Effector CD4-positive, alpha-beta T cell (primary cell): ENCODE measurements at places on chromosomes 1 and 21.

DNA sequence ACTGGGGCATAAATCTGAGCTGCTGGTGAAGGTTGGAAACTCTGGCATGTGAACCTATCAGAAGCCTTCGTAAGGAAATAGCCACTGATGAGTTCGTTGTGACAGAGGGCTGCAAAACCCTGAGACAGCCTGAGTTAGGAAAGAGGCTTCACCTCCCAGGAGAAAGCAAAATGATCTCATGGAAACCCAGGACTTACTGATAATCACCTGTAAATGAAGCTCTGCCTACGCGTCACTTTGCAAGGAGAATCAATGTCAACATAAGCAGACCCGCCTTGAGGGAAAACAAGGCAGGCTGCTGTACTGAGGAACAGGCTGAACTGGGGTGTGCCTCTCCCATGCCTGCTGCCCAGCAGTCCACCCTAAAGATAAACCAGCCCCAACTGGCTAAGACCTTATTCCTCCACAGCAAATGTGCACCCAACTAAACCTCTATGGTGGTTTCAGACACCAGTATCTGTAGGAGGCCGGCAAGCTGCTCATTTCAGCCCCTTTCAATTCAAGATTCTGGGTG lies 46.8 kb upstream of the SLC44A3 start:
- no peak for DNase-seq

DNA sequence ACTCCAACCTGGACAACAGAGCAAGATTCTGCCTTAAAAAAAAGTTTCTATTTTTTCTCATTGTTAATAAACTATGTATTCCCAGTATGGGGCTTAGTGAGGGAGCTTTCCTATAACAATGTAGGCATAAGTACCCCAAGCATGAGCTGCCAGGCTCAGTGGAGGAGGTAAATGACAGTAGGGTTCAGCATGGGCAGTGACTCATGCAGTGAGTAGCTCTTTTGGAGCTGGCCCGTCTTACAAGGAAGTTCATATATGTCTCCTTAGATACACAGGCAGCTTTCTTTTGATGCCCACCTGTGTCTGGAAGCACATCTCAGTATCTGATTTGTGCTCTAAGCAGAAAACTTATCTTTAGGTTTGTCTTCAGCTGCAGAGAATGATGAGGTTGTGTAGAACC lies 57.9 kb downstream of the ZNF678 start:
- DNase-seq = no peak

DNA sequence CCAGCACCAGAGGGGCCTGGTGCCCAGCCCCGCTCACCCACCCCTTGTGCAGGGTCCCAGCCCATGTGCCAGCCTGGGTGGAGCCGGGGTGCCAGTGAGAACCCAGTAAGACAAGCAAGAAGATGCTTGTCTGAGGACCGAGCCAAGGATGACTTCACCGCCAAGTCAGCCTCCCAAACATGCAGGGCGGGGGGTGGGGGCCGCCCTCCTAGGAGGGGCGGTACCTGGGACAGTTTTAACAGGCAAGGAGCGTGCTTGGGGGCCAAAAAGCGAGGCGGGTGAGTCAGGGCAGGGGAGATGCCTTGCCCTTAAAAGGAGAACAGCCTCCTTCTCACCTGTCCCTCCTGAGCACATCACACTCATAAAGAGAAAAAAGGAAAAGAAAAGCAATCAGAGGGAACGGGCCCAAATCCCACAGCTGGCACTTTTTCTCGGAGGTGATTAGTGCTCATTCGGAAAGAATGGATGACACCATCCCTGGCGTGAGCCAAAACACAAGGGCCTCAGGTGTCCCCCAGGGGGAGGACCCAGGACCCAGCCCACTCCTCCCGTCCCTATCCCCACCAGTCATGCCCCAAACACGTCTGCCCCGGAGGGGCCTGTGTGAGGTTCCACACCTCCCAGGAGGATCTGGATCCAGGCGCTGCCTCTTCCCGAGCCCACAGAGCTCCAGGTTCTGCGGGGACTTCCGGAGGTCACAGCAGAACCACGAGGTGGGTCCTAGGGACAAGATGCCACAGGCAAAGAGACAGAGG lies 77.6 kb upstream of the IFFO2 start:
- DNase-seq = no peak

GRCh38 chr1:182185842-182186756 lies 124.6 kb upstream of the ZNF648 start:
- no peak for DNase-seq

GRCh38 chr1:235628316-235629005 lies 21.1 kb downstream of the GNG4 start:
- DNase-seq = no peak
